ENCODE measurements at places on chromosomes 2 and 18.

DNA sequence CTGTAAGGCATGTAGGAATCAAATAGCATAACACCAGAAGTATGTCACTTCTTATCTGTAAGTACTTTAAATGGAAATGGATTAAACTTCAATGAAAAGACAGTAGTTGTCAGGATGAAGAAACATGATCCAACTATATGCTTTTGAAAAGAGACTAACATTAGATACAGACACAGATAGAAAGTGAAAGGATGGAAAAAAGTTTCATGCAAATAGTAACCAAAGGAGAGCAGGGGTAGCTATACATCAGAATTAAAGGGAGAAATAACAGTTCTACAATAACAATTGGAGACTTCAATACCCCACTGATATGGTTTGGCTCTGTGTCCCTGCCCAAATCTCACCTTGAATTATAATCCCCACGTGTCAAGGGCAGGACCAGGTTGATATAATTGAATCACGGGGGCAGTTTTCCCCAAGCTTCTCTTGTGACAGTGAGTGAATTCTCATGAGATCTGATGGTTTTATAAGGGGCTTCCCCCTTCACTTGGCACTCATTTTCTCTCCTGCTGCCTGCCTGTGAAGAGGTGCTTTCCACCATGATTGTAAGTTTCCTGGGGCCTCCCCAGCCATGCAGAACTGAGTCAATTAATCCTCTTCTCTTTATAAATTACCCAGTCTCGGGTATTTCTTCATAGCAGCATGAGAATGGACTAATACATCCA lies 205.4 kb upstream of the CDH2 start:
- no peak overlapping the region for H3K4me3 ChIP-seq
- no peaks in the 10 kb centered on the region for H3K27me3 ChIP-seq
- H3K27ac ChIP-seq, result no peak overlapping the region
- H3K36me3 ChIP-seq, result no peaks in the 10 kb centered on the region

GRCh38 chr18:23619388-23619881 lies 33.1 kb upstream of the NPC1 start:
- H3K36me3 ChIP-seq, result no peaks in the 10 kb centered on the region
- H3K4me3 ChIP-seq, result peak overlapping the region; percentile 57
- H3K4me1 ChIP-seq, result peaks cover 17% of the 10 kb centered on the region
- H3K27ac ChIP-seq, result no peak overlapping the region
- H3K27me3 ChIP-seq, result no peaks in the 10 kb centered on the region

- no peaks in the 10 kb centered on the region for H3K4me1 ChIP-seq
- no peak for DNase-seq
- H3K4me3 ChIP-seq, result no peak overlapping the region
- H3K27ac ChIP-seq, result no peak overlapping the region
Observed at GRCh38 chr2:176082824-176083751, 674 bp downstream of the EVX2 start.

- no peaks in the 10 kb centered on the region for H3K4me1 ChIP-seq
- H3K27me3 ChIP-seq, result no peaks in the 10 kb centered on the region
- H3K27ac ChIP-seq, result no peak overlapping the region
- H3K36me3 ChIP-seq, result no peaks in the 10 kb centered on the region
Observed at GRCh38 chr2:145207884-145208283, 688.0 kb upstream of the ZEB2 start.

GRCh38 chr2:222479859-222480258 lies 55.5 kb downstream of the SGPP2 start:
- DNase-seq, result no peak
- no peaks in the 10 kb centered on the region for H3K27me3 ChIP-seq
- H3K4me1 ChIP-seq, result no peaks in the 10 kb centered on the region
- no peak overlapping the region for H3K27ac ChIP-seq
- H3K4me3 ChIP-seq, result no peak overlapping the region
- H3K36me3 ChIP-seq, result peaks cover 3% of the 10 kb centered on the region

- peaks cover 10% of the 10 kb centered on the region for H3K36me3 ChIP-seq
- H3K4me3 ChIP-seq, result no peak overlapping the region
- no peaks in the 10 kb centered on the region for H3K27me3 ChIP-seq
- H3K27ac ChIP-seq, result no peak overlapping the region
- peaks cover 14% of the 10 kb centered on the region for H3K4me1 ChIP-seq
- no peak for DNase-seq
Observed at GRCh38 chr2:113905886-113906285, 16.0 kb downstream of the ACTR3 start.

GRCh38 chr18:58455314-58456188 lies 173.3 kb downstream of the ALPK2 start:
- H3K36me3 ChIP-seq, result no peaks in the 10 kb centered on the region
- no peak overlapping the region for H3K27ac ChIP-seq
- peaks cover 4% of the 10 kb centered on the region for H3K4me1 ChIP-seq
- H3K27me3 ChIP-seq, result peaks cover 1% of the 10 kb centered on the region

GRCh38 chr18:9578306-9578705 lies 36.1 kb downstream of the PPP4R1 start:
- no peaks in the 10 kb centered on the region for H3K27me3 ChIP-seq
- peaks cover 12% of the 10 kb centered on the region for H3K36me3 ChIP-seq
- H3K4me1 ChIP-seq, result no peaks in the 10 kb centered on the region
- H3K4me3 ChIP-seq, result no peak overlapping the region

- H3K4me3 ChIP-seq, result no peak overlapping the region
- H3K27ac ChIP-seq, result no peak overlapping the region
- DNase-seq, result no peak
- H3K36me3 ChIP-seq, result no peaks in the 10 kb centered on the region
- H3K4me1 ChIP-seq, result no peaks in the 10 kb centered on the region
Observed at GRCh38 chr18:6610466-6610865, 119.0 kb upstream of the ARHGAP28 start.

DNA sequence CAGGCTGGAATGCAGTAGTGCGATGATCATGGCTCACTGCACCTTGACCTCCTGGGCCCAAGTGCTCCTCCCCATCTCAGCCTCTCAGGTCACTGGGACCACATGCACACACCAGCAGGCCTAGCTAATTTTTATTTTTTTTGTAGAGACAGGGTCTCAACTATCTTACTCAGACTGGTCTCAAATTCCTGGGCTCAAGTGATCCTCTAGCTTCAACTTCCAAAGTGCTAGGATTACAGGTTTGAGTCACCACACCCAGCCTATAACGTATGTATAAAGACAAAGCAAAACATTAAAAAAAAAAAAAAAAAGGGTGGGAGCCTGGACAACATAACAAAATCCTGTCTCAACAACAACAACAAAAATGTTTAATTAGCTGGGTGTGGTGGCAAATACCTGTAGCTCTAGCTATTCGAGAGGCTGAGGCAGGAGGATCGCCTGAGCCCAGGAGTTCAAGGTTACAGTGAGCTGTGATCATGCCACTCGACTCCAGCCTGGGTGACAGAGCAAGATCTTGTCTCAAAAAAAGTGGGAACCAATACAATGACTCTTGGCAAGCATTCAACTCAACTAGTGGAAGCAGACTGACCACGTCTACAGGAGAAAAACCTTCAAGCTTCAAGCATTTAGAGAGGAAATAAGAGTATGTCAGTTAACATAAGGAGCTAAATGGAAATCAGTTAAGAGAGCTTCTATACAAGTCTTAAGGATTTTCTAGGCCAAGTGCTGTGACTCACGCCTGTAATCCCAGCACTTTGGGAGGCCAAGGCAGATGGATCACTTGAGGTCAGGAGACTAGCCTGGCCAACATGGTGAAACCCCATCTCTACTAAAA lies 2.6 kb downstream of the GTF3C2 start:
- DNase-seq, result no peak
- no peaks in the 10 kb centered on the region for H3K4me1 ChIP-seq
- H3K4me3 ChIP-seq, result no peak overlapping the region
- H3K36me3 ChIP-seq, result no peaks in the 10 kb centered on the region

GRCh38 chr18:72375618-72376017 lies 168.5 kb downstream of the CBLN2 start:
- H3K27me3 ChIP-seq, result no peaks in the 10 kb centered on the region
- DNase-seq, result no peak
- no peak overlapping the region for H3K4me3 ChIP-seq
- no peak overlapping the region for H3K27ac ChIP-seq

DNA sequence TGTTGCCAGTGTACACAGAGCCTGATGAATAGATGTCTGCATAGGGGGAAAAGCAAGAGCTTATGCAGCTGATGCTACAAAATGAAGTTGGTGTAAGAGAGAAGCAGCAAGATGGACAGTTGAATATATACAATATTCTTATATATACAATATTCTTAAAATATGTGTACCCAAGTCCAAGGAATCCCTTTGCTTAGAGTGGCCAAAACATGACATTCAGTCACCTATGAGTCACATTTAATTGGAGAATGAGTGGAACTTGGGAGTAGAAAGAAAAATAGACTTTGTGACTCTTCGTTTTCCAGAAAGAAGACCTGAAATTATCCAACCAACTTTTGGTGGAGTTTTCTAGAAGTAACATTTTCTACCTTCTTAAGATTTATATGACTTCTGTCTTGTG lies 81.8 kb downstream of the SCN9A start:
- no peak for DNase-seq
- no peaks in the 10 kb centered on the region for H3K4me1 ChIP-seq
- no peaks in the 10 kb centered on the region for H3K27me3 ChIP-seq
- H3K27ac ChIP-seq, result no peak overlapping the region

GRCh38 chr2:139544186-139544851 lies 764.1 kb upstream of the NXPH2 start:
- H3K4me1 ChIP-seq, result no peaks in the 10 kb centered on the region
- no peaks in the 10 kb centered on the region for H3K36me3 ChIP-seq

- peaks cover 35% of the 10 kb centered on the region for H3K36me3 ChIP-seq
- no peaks in the 10 kb centered on the region for H3K27me3 ChIP-seq
- no peak overlapping the region for H3K4me3 ChIP-seq
- H3K4me1 ChIP-seq, result peaks cover 9% of the 10 kb centered on the region
- H3K27ac ChIP-seq, result no peak overlapping the region
Observed at GRCh38 chr2:74005786-74006185, 21.1 kb downstream of the TET3 start.

DNA sequence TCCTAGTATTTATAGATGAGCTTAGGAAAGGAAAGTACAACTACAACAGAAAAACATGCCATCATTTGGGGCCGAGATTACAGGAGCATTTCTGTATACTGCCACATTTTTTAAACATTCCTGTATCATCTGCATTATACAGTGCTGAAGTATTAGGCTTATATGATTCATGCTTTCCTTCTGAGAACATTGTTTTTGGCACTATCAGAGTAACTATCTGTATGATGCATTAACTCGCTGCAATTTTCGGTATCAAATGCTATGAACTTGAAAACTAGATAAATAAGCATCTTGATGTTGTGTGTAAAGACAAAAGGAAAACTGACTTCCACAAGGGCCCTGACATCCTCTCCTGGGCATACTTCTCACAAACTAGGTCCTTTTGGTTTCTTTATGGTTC lies 102.0 kb downstream of the RIT2 start:
- H3K36me3 ChIP-seq, result no peaks in the 10 kb centered on the region
- no peak for DNase-seq
- H3K27me3 ChIP-seq, result no peaks in the 10 kb centered on the region
- H3K27ac ChIP-seq, result no peak overlapping the region
- H3K4me1 ChIP-seq, result no peaks in the 10 kb centered on the region
- H3K4me3 ChIP-seq, result no peak overlapping the region

- H3K4me3 ChIP-seq, result no peak overlapping the region
- no peaks in the 10 kb centered on the region for H3K27me3 ChIP-seq
Observed at GRCh38 chr2:50952596-50952995, 79.3 kb downstream of the NRXN1 start.

- H3K4me1 ChIP-seq, result peaks cover 16% of the 10 kb centered on the region
- H3K27me3 ChIP-seq, result no peaks in the 10 kb centered on the region
- no peak for DNase-seq
- no peaks in the 10 kb centered on the region for H3K36me3 ChIP-seq
Observed at GRCh38 chr2:191935247-191935646, 88.4 kb upstream of the CAVIN2 start.

DNA sequence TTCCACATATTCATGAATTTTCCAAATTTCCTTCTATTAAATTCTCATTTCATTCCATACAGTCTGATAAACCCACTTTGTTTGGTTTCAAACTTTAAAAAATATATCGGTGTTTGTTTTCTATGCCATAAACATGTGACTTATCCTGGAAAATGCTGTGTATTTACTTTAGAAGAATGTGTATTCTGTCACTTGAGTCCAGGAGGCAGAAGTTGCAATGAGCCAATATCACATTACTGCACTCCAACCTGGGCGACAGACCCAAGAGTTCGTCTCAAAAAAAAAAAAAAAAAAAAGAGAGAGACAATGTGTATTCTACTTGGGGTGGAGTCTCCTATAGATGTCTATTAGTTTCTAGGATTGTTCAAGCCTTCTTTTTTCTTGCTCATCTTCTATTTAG lies 31.8 kb downstream of the MBD5 start:
- no peak overlapping the region for H3K4me3 ChIP-seq
- H3K27ac ChIP-seq, result no peak overlapping the region
- H3K27me3 ChIP-seq, result no peaks in the 10 kb centered on the region
- H3K4me1 ChIP-seq, result peaks cover 18% of the 10 kb centered on the region

DNA sequence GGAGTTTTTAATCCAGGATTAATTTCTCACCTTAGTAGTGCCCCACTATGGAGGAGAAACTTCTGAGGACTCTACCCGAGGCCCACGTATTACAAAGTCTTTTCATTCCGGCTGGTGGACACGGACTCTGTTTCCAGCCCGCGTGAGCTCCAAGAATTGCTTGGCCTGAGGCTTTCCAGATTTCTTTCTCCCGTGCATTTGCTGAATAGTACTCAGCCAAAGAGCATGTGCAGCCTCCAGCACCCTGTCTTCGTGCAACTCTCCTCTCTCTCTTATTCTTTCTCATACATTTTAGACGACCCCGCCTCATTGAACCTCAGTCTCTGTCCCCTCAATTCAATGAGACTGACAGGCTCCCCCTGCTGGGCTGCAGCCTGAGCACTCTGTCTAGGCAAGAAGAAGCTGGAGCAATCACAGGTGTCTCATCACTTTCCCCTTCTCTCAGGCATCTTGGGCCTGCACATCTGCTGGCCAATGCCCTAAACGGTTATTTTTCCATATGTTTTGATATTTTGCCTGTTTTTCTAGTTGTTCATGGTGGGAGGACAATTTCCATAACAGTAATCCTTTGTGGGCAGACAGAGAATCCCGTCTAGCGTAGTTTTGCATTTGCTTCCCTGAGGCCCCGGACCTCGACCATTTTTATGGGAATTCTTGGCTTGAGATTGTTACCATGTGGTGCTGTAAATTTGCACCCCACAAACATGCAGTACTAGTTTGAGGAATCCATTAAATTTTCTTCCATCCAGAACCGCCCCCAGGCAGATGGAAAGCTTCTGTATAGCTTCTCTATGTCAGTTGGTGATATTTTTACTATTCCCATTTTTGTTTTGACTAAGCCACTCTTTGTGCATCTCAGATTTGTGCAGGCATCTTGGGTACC lies 50.1 kb upstream of the LPIN2 start:
- no peaks in the 10 kb centered on the region for H3K36me3 ChIP-seq
- H3K4me3 ChIP-seq, result no peak overlapping the region
- no peaks in the 10 kb centered on the region for H3K27me3 ChIP-seq
- DNase-seq, result no peak
- H3K4me1 ChIP-seq, result peaks cover 32% of the 10 kb centered on the region

GRCh38 chr18:26470011-26470637 lies 78.2 kb downstream of the KCTD1 start:
- peak; percentile 67 for DNase-seq
- no peak overlapping the region for H3K4me3 ChIP-seq
- H3K27ac ChIP-seq, result peak overlapping the region; percentile 67
- H3K36me3 ChIP-seq, result no peaks in the 10 kb centered on the region
- H3K4me1 ChIP-seq, result peaks cover 18% of the 10 kb centered on the region
- H3K27me3 ChIP-seq, result no peaks in the 10 kb centered on the region

Data from GM12878 (cell line).